Pulmonary artery endothelial cell (primary cell): ENCODE measurements at places on chromosomes 7 and 10.

GRCh38 chr7:56229631-56230030 is 113.4 kb upstream of the NUPR2 start:
- DNase-seq = no peak

DNA sequence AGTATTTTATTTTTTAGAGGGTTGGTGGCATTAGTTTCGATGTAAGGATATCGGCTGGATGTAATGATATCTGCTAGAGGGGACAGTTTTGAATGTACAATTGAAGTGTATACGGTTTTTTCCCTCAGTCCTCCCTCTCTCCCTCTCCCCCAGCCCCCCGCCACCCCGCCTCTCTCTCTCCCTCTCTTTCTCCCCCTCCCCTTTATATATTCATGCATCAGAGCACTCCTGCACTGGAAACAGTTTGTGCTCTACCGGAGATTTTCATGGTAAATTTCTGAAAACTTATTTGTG is 1.6 kb downstream of the GLCCI1 start:
- DNase-seq = no peak

DNA sequence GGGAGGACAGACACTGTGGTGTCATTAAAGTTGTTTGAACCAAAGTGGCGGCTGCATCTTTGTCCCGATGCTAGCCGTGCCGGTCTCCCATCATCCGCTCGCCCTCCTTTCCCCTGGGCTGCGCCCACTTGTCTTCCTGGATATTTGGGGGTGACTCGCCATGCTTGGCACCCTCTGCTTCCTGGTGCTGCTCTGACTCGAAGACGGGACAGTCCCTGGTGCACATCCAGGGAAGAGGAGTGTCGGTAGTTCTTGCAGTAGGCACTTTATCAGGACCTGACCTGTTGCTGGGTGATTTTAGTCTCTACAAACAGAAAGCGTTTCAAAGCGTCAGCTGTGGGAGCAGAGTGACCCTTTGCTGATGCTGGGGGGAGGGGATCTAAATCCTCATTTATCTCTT is 68.3 kb upstream of the DNAJB6 start:
- DNase-seq = no peak

DNA sequence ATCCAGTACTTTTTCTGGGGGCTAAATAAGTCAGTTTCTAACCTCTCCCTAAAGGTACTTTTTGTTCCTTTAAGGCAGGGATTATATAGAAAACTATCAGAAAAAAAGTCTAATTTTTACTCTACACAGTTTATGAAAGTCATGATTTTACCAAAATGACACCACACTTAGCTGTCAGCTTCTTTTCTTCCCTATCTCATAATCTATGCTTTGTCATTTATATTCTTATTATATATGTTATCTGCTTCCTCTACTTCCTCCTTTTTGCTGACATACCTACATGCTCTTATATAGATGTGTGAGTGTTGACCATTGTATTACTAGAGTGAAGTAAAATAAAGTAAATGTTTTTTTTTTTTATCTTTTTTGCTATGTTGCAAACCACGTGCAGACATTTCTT is 203.9 kb upstream of the CHRM2 start:
- DNase-seq = no peak

DNA sequence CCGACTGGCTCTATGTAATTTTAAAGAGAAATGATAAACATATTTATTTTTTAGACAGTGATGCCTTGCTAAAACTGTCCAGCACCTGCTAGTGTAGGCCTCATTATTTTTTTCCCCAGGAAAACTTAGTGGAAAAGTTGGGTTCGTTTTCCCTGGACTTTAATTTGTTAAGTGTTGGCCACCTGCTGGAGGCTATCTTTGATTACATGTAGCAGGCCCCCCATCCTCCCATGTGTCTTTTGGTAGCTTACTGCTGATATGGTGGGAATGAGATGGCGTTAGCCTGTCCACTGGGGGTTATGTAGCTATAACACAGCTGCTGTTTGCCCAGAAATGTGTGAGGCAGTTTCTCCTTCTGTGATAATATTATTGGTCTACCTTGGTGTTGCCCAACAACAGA is 265.0 kb downstream of the SORCS3 start:
- no peak for DNase-seq

GRCh38 chr10:112161757-112162518 is 21.6 kb downstream of the GPAM start:
- no peak for DNase-seq

DNA sequence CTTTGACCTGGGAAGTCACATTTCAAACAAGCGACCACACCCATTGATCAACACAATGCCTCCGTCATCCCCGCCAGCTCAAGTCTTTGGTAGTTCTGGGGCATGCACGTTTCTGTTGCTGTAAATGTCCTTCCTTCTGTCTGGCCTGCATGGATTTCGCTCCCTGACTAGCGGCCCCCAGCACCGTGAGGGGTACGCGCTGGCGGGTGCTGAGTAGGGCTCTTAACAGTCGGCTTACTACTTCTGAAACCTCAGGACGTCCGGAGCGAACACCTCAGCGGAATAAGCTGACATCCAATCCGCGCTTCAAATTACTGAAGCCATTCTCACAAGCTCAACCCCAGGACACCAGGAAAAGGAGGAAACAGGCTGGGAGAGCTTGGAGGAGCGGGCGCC is 505 bp downstream of the NUDCD3 start:
- DNase-seq = no peak

- DNase-seq = no peak
Observed at GRCh38 chr7:137488038-137488437, 144.5 kb upstream of the PTN start.

DNA sequence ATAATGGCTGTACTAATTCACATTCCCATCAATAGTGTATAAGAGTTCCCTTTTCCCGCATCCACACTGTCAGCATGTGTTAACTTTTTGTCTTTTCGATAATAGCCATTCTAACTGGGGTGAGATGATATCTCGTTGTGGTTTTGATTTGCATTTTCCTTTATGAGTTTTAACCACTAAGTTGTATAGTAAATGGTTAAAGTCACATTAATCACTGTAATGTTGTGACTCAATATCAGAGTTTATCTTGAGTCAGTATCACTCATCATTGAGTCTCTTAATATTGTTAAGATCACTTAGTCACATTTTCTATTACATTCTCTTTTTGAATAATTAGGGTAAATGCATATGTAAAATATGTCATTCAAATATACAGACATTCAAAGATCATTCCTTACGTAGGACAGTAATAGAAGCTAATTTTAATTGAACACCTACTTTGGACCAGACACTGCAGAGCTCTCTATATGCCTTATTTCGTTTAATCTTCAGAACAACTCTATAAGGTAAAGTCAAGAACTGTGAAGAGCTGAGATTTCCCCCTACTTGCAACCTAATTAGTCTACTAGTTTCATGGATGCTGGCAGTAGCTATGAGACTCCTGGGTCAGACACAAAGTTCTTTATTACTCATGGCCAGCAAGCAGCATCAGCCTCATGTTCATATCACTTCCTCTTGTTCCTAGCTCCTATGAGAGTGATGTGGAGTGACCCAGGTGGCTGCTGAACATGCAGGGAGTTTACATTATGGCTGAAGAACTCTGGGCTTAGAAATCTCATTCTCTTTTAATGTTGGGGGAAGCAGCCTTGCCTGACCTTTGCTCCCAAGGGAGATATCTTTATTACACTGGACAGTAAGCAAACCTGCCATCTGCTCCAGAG is 30.5 kb downstream of the CREB5 start:
- no peak for DNase-seq

- DNase-seq = peak; percentile 58
Observed at GRCh38 chr7:155750255-155751125, 61.8 kb downstream of the SHH start.

DNA sequence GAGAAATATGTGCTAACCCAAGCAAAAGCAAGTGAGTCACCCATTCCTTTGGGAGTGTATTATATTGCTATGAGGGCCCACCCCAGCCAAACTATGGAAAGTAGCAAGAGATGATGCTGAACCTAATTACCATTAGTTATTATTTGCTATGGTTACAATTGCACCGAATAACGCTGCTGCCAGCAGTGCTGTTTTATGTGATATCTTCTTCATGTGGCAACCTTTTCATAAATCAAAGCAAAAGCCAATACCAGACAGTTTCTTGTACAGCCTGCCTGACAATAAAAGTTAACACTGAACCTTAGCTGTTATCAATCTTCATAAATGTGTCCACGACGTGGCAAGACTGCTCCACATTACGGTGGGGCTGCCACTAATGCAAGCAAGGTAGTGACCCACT is 241.7 kb upstream of the PLXNA4 start:
- DNase-seq = no peak

DNA sequence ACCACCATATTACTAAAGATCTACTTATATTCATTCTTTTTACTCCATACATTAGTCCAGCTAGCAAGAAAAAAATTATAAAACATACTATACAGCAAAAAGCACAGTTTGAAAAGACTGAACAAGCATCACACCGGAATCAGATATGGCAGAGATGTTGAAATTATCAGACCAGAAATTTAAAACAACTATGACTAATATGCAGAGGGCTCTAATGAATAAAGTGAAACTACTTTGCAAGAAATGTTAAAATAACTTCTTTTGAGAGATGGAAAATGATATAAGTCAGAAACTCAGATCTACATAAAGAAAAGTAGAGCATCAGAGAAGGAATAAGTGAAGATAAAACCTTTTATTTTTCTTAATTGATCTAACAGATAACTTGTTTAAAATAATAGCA is 50.9 kb downstream of the SGCE start:
- DNase-seq = no peak

- DNase-seq = peak; percentile 36
Observed at GRCh38 chr7:134174795-134175261, 47.7 kb downstream of the LRGUK start.

GRCh38 chr10:13950543-13950939 is 363.8 kb downstream of the PRPF18 start:
- DNase-seq = no peak

GRCh38 chr7:46809886-46810285 is 772.0 kb downstream of the TNS3 start:
- DNase-seq = no peak

DNA sequence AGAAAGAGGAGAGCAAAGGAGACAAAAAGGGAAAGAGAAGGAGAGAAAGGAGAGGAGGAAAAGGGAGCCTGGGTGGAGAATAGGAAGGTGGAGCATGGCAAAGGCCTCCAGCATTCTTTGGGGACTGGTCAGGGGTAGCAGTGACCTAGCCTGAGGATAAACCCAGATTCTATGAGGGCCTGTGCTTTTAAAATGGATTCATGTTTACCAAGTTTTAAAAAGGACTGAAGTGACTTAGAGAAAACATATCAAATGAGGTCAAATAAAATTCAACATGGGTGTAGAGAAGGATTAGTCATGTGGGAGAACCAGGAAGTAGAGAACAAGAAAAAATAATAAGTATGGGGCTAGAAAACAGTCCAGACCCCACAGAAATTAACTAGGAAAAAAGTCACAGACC is 20.7 kb downstream of the CREB3L2 start:
- no peak for DNase-seq

GRCh38 chr10:47152861-47153349 is 147.1 kb upstream of the GDF10 start:
- DNase-seq = no peak

- no peak for DNase-seq
Observed at GRCh38 chr10:131143425-131144165, 167.9 kb downstream of the TCERG1L start.

- DNase-seq = no peak
Observed at GRCh38 chr7:31457551-31457950, 56.3 kb upstream of the ITPRID1 start.

DNA sequence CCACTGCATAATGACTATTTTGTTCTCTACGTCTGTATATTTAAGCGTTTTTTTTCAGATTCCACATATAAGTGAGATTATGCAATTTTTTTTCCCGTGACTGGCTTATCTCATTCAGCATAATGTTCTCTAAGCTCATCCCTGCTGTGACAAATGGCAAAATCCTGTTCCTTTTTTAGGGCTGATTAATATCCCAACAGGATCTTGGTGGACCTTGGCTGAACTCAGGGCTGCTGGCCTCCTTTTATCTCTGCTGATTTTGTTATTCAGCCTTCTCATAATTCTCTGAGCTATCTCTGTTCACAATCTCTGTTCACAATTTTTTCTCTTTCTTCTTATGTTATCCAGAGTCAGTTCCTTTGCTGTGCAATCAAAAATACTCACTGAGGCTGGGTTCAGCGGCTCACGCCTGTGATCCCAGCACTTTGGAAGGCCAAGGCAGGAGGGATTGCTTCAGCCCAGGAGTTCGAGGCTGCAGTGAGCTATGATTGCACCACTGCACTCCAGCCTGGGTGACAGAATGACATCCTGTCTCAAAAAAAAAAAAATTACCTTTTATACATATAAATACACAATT is 1035.9 kb upstream of the AUTS2 start:
- DNase-seq = no peak

DNA sequence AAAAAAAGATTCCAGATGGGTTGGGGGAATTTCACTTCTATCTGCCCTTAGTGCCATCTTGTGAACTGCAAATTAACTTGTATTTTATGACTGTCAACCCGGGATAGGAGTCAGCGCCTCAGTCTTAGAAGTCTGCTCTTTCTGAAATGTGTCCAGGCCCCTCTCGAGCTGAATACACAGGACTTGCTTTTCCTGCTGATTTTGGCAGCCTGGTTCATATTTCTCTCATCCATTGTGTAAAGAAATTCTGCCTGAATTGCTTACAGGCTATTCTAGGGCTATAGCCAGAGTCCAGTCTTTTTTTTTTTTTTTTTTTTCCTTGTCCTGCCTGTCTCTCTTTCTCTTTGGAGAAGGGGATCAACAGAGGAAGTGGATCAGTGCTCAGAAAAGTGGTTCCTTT is 24.6 kb downstream of the GATA3 start:
- no peak for DNase-seq

DNA sequence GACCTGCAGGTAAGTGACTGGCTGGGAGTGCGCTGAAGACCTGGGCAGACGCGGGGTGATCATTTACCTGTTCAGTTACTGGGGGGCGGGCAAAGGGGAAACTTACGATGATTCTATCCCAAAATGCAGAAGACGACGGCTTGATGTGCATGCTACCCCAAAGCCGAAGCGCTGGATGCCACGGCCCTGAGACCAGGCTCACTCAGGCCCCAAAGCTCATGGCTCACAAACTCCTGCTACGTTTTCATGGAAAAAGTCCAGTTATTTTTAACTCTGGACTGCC is 200.6 kb downstream of the DIP2C start:
- no peak for DNase-seq

DNA sequence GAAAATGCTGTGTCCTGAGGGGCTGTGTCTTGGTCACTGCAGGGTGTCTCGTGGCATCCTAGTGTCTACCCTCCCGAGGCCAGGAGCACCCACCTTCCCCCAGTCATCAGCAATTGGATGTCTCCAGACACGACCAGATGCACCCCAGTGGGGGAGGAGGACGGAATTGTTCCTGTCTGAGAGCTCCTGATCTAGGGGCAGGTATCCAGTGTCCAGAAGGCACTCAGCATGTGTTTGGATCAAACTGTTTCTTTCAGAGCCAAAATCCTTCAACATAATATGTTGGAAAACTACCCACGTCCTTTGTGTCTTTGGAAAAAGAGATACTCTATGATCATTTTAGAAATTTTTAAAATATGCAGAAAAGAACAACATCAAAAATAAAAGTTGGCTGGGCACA is 16.9 kb downstream of the PRKRIP1 start:
- no peak for DNase-seq
